ENCODE measurements at places on chromosomes 2 and 18.

GRCh38 chr2:51424418-51424817, 392.5 kb upstream of the NRXN1 start:
- no peak for DNase-seq

GRCh38 chr2:175464311-175464670, 282.8 kb upstream of the ATP5MC3 start:
- DNase-seq = no peak

- no peak for DNase-seq
These were observed 42.5 kb downstream of the RNF144A start for GRCh38 chr2:6959751-6960150.

DNA sequence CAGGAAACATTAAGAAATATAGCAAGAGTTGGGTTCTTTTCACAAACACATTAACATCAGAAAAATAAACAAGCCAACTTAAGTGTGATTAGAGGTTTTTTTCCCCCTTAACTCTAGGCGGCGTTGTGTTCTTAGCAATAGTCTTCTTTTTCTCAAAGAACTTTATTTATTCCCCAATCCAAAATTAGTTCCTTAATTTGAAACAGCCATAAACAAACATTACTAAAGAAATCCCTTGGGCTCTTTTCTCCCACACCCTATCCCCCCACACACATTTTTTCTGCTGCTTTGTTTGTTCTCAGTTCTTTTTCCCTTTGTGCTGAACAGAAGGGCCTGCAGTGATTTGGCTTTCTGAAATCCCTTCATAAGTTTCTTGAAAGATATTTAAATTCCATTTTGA, 13.2 kb upstream of the MYO1B start:
- DNase-seq = no peak

GRCh38 chr2:33859811-33860461, 260.8 kb upstream of the FAM98A start:
- no peak for DNase-seq

All from NCI-H187 (cell line).